ENCODE measurements at places on chromosomes 12 and 14.

DNA sequence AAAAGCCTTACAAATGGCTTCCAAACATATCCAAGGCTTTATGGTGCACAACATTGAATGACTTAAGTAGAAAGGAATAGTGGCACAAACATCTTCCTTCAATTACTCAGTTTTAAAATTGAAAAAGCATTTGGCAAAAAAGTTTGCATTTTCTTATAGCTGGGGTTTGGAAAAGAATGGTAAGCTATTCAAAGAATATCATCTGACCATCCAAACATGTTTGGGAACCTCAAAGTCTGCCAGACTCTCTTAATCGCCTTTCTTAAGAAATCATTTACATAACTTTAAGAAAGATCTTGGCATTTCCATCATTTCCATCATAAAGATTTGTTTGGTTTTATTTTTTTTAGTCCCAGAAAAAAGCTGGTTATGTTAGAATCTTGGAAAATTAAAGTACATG is 210.1 kb upstream of the PELI2 start:
- no peak for DNase-seq

DNA sequence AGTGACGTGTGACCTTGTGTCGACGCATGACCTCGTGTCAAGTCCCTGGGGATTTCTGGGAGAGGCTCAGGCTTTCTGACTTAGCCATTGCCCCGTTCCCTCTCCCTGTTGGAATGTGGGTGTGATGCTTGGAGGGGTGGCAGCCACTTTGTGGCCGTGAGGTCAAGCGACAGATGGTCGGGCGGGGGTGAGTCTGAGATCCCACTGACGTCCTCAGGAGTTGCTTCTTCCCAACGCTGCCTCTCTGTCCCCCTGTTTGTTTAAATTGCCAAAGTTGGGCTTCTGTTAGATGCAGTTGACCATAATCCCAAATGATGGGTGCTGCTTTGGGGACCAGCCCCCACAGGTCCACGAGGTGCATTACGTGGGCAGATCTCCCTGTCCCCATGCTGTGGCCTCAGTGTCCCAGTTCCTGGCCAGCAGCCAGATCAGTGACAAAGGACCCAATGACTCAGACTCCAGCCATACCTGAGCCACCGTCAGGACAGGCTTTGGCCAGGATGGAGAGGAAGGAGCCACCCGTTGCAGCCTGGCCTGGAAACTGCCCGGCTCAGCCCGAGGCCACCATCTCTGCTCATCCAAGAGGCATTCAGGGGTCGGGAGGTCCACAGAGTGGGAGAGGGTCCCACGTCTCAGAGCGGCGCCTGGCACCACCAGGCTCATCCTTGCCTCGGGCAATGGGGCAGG is 34.4 kb upstream of the GALNT9 start:
- DNase-seq = no peak

- DNase-seq = no peak
These were observed 83.9 kb downstream of the STXBP6 start for GRCh38 chr14:24965934-24966578.

DNA sequence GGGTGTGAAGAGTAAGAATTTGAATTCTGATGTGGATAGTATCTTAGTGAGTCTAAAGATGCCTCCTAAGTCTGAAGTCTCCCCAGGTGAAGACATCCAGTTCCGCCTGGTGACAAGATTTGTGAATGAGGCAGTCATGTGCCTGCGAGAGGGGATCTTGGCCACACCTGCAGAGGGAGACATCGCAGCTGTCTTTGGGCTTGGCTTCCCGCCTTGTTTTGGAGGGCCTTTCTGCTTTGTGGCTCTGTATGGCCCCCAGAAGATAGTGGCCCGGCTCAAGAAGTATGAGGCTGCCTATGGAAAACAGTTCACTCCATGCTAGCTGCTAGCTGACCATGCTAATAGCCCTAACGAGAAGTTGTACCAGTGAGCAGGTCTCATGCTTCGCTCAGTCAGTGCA is 24.6 kb upstream of the AICDA start:
- no peak for DNase-seq

DNA sequence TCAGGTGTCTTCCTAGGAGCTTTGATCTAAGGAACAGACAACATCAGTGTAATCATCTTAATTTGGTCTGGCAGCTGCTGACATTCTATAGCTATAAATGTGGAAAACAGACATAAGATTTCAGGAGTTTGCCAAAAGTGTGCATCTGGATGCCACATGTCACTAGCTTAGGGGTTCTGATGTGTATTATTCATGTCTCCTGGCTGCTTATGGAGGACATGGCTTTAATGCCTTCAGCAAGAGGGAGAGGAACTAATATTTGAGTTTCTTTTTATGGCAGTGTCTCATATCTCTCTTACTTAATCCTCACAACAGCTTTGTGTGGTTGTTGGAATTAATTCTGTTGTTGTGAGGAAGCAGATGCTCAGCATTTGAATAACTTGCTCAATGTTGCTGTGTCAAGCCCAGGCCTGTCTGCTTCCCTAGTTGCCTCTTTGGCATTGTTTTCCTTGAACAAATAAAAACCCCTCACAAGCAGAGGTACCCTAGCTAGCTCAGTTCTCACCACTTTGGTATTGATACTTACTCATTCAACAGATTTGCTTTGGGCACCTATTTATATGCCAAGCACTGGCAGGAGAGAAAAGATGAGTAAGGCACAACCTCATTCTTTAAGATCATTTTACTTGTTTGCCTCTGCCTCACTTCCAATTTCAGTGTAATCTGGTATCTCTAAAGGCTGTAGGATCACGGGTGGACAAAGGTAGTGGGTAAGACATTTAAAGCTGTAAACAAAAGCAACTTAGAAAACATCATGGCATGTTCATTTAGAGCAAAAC is 39.8 kb upstream of the EID3 start:
- DNase-seq = no peak

GRCh38 chr14:68782091-68782981 is 10.5 kb downstream of the ZFP36L1 start:
- peak; percentile 40 for DNase-seq

- DNase-seq = no peak
These were observed 1.6 kb downstream of the PAPLN start for GRCh38 chr14:73238941-73239340.

- DNase-seq = peak; percentile 74
These were observed at the start of gene BCAT1 for GRCh38 chr12:24948757-24949722. TSS of gene BCAT1 (minus strand) at chr12:24949101. CDS start at chr12:24948932, 169 bp downstream.

- DNase-seq = no peak
These were observed 374.9 kb downstream of the GXYLT1 start for GRCh38 chr12:41769810-41770209.

DNA sequence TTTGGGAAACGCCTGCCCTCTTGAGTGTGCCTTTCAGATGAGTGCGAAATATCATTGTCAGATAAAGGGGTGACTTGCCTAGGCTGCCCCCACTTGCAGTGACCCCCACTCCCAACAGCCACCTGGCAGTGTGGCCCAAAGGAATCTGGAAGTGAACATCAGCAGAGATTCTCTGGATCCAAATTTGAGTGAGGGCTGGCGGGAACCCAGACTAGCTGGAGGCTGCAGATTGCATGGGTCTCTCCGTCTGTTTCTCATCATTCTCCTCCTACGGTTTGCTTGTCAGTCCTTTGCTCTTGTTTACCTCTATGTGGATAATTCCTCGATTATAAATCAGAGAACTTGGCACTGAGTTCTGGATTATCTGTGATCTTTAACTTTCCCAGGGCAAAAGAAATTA is 280.8 kb downstream of the ZFP36L1 start:
- DNase-seq = no peak

GRCh38 chr12:113186033-113186365 is 478 bp downstream of the RITA1 start:
- DNase-seq = no peak

GRCh38 chr14:33432407-33433023 is 493.8 kb downstream of the NPAS3 start:
- no peak for DNase-seq

GRCh38 chr14:104865081-104865630 is at the start of gene CEP170B:
TSS of gene CEP170B (plus strand) at chr14:104865268. CDS start at chr14:104868451, 3,183 bp downstream.
- DNase-seq = no peak

DNA sequence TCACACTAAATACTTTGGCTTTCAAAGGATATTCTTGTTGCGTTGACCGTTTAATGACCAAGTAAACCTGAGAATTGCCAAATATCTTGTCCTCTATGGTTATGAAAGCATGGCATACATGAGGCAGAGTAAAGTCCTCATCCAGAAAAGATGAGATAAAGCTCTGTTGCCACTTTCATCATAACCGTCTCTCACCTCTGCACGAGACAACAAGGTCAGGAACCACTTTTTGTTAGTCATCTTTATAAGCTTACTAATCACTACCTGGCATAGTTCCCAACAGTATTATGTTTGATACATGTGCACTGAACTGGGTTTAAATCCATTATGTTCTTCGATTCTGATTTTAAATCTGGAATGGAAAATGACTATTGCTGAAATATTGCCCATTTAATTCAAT is 31.3 kb downstream of the PTPRB start:
- no peak for DNase-seq

DNA sequence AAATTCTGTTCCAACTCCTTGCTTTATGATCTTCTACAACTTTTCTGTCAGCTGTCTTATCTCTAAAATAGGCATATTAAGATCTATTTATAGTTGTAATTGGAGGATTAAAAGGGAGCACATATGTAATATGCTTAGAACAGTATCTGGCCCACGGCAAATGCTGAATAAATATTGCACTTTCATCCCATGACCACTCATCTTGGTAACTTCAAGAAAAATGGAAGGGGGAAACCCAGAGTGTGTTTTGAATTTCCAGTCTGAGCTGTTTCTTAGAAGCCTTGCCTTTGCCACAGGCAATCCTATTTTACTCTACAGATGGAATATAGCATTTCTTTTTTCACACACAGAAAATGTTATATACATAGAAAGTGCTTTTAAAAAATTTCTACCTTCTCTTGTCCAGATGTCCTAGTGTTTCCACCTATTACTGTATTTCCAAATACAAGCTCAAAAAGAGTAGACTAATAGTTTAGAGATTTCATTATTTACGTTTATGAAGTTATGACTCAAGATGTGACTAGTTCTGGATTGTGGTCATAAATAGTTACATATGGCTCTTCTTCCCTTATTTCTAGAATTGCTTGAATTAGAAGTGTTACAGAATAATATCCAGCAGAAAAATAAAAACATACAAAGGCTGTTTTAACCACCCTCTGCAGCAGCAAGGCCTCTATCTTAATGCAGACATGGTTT is 6.2 kb upstream of the STXBP6 start:
- DNase-seq = no peak

- no peak for DNase-seq
These were observed 7.3 kb upstream of the FIGNL2 start for GRCh38 chr12:51855586-51856428.

GRCh38 chr12:75852143-75852542 is 179.4 kb downstream of the PHLDA1 start:
- no peak for DNase-seq

DNA sequence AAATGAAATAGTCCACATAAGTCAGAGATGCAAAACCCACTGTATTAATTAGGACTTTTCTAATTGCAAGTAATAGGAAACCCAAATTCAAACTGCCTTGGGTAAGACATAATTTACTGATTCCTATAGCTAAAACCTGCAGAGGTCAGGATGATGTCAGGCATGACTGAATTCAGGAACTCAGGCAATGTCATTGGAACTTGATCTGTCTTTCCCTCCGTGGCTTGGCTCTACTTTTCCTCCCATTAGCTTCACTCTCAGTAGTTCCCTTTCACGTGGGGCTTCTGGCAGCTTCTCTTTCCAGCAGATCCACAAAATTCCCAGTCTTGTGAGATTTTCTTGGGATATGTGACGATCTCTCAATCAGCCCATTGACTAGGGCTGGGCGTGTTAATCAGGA is 2.4 kb upstream of the JDP2 start:
- DNase-seq = no peak

DNA sequence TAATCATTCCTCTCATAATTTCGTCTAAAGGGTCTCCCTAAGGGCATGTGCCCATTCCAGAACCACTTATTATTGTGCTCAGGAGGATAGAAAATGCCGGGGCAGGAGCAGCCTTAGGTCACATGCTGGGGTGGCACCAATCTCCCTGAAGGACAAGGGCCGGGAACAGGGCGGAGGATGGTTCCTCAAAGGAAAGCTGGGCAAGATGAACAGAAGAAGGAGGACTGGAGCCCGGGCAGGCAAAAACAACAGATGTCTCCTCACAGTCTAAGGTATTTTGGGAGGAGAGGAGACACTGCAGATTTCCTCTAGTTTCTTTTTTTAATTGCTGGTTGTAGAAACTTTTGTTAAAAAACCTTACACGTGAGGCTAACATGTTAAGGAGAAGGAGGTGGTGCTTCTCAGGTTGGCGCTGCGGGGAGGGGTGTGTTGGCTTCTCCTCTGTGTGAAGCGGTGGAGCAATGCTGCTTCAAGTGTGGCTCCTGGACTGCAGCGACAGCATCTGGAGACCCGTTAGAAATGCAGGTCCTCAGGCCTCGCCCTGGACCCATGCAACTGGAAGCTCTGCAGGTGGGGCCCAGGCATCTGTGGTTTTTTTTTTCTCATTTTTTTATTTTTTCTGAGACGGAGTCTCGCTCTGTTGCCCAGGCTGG is 164.8 kb downstream of the AACS start:
- no peak for DNase-seq

- no peak for DNase-seq
These were observed 12.6 kb upstream of the OR10P1 start for GRCh38 chr12:55624056-55624455.

DNA sequence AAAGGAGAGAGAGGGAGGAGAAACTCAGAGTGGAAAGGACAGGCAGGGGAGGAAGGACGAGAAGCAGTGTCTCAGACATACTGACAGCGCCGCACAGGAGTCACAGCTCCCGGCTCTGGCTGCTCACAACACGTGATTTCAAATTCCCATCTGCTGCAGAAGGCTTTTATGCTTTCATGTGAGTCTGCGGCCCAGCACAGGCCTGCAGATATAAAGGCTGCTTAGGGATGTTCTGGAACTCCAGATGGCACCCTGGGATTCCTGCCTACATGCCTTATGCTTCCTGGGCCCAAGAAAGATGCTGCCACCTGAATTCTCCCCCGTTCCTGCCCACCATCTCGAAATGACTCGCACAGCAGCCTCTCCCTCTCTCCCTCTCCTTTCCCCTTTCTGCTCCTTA is 89.6 kb downstream of the NUAK1 start:
- no peak for DNase-seq

- DNase-seq = no peak
These were observed 5.6 kb downstream of the MARCHF9 start for GRCh38 chr12:57760347-57760982.

DNA sequence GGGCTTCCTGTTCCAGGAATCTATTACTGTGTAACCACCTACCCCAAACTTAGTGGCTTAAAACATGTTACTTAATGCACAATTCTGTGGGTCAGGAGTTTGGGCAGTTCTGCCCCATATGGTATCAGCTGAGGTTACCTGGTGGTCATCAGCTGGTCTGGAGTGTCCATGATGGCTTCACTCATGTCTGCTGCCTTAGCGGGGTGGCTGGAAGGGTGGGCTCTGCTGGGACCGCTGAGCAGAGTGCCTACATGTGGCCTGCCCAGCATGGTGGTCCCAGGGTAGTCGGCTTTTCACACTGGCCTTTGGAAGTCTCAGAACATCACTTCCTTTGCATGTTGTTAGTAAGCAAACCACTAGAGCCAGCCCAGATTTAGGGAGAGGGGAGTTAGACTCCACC is 53.9 kb downstream of the PELI2 start:
- DNase-seq = no peak

- DNase-seq = no peak
These were observed 98.5 kb downstream of the PHLDA1 start for GRCh38 chr12:75933101-75933500.

- no peak for DNase-seq
These were observed 49.2 kb upstream of the LYZ start for GRCh38 chr12:69298947-69299346.

GRCh38 chr12:49903700-49904423 is at the start of gene FAIM2:
TSS of gene FAIM2 (minus strand) at chr12:49903900. CDS start at chr12:49903792, 108 bp downstream.
- peak; percentile 65 for DNase-seq

Data from ureter (tissue), 1 donor.